ENCODE measurements at places on chromosomes 7 and 10. TPM values are rescaled to one million over a fixed set of nuclear protein-coding genes. Genes with fewer than 3 reads are reported as not detected.
A peak's percentile ranks its signal among the peaks of the same experiment; 100 is the strongest.

The FIS1 gene
- 168 TPM for polyA plus RNA-seq

- peaks cover 27% of the 10 kb centered on the region for H3K4me1 ChIP-seq
- no peak overlapping the region for H3K4me3 ChIP-seq
- H3K27ac ChIP-seq, result peak overlapping the region; percentile 75
- H3K36me3 ChIP-seq, result no peaks in the 10 kb centered on the region
- H3K27me3 ChIP-seq, result no peaks in the 10 kb centered on the region
These were observed 18.1 kb downstream of the YWHAG start for GRCh38 chr7:76340617-76341131.

GRCh38 chr7:88951826-88952225, 156.3 kb upstream of the TEX47 start:
- no peaks in the 10 kb centered on the region for H3K27me3 ChIP-seq
- no peak for DNase-seq
- no peak overlapping the region for H3K27ac ChIP-seq

The LRIT1 gene
- not detected for polyA plus RNA-seq

DNA sequence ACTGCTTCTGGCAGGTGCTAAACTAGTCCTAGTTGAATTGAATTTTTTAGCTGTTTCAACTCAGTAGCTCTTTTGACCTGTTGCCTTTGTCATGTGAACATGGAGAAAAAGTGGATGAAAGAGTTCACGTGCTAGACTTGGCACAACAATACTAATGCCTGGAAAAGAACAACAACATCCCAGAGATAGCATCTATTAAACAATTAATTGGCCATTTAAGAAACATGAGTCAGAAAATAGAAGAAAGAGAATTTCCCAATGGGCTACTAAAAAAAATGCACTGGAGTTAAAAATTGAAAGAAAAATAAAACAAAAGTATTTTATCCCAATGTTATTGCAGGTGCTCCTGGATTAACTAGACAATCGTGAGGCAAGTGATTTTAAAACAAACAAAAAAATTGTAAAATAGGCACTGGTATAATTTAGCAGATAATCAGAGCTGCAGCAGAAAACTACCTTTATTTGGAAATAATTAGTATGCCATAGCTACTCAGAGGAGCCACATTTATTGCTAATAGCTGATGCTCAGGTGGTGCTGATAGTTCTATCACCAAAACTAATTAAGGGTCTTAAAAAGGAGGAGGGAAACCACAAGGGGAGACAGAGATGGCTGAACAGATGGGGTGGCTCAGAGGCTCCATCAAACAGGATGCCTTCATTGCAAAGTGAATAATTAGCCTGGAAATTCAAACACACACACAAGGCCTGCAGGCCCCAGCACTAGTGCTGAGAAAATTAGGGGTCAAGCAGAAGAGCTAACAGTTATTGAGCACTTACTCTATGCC, 17.6 kb downstream of the CCDC71L start:
- H3K36me3 ChIP-seq, result no peaks in the 10 kb centered on the region
- H3K4me1 ChIP-seq, result no peaks in the 10 kb centered on the region
- H3K27me3 ChIP-seq, result no peaks in the 10 kb centered on the region

- no peaks in the 10 kb centered on the region for H3K27me3 ChIP-seq
- H3K4me3 ChIP-seq, result peak within 1 kb of the TSS; percentile 65
- no peaks in the 10 kb centered on the region for H3K36me3 ChIP-seq
- H3K27ac ChIP-seq, result peak within 1 kb of the TSS; percentile 91
- DNase-seq, result peak; percentile 83
These were observed at the start of gene DIP2C for GRCh38 chr10:689452-690371. TSS of gene DIP2C (minus strand) at chr10:689668. CDS start at chr10:689578, 90 bp downstream.

The RNLS gene
- polyA plus RNA-seq, result 7.2 TPM

DNA sequence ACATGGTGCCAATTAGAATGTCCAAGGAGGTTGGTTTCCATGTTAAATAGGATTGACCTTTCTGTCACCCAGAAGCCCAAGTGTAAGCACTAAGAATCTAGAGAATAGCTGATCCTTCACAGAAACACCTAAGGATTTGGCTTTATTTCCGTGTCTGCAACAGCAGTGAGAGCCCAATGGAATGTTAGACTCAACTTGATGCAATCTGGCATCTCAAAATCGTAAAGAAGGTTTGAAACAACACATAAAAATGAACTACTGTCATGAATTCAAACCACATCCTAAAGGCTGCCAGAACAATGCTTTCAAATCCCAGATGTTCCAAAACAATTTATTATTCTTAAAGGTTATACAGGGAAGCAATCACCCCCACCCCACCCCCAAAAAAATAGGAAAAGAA, 18.6 kb downstream of the PPP1R3C start:
- no peak for DNase-seq
- peaks cover 14% of the 10 kb centered on the region for H3K4me1 ChIP-seq
- H3K27ac ChIP-seq, result no peak overlapping the region

DNA sequence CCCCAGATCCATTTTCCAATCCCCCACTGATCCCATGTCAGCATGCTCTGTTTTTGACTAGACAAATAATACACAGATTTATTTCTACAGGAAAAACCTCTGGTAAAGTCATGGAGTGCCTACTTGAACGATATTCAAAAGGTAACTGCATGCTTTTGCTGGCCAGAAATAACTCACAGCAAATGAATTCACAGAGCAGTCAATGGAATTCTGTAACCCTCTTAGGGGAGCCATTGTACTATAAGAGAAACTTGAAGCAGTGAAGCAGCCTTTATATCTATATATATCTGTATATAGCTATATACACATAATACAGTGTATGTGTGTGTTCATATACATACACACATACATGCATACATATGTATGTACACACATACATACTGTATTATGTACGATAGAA, 29.0 kb upstream of the MEOX2 start:
- no peaks in the 10 kb centered on the region for H3K4me1 ChIP-seq
- no peak overlapping the region for H3K4me3 ChIP-seq
- H3K27me3 ChIP-seq, result no peaks in the 10 kb centered on the region
- no peak overlapping the region for H3K27ac ChIP-seq

DNA sequence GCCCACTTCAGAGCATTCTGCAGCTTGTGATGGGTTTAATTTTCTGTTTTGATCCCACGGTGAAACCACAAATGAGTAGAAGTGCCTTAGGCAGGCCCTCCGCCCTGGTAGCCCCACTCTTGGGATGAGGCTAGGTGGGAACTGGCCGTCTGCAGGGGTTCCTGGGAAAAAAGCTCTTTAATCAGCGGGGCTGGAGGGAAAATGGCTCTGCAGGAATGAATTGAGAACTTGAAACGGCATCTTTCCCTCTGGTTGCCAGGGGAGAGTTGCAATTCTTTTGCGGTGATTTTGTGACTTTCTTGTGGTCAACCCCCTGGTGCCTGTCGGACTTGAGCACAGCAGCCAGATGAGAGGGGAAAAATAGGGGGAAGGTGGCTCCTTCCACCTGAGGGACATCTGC, 32.7 kb downstream of the COL26A1 start:
- H3K36me3 ChIP-seq, result no peaks in the 10 kb centered on the region
- DNase-seq, result no peak
- no peak overlapping the region for H3K4me3 ChIP-seq
- no peaks in the 10 kb centered on the region for H3K4me1 ChIP-seq
- no peak overlapping the region for H3K27ac ChIP-seq
- H3K27me3 ChIP-seq, result no peaks in the 10 kb centered on the region

The CPEB3 gene
- polyA plus RNA-seq, result 3.0 TPM

DNA sequence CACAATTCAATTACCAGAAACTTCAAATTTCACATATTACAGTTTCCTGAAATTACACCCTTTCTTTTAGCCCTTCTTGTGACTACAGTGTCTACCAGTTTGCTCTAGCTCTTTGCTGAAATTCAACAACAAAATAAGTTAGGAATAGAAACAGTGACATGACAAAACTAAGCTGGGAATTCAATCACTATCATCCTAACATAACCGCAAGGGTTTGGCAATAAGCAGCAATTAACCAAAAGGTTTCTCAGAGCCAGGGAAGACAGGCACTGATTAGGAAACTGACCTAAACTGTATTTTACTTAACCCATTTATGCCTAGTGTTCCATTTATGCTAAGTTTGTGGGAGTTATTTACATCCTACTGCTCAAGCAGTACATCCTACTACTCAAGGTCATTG, 31.3 kb downstream of the HIBADH start:
- H3K4me1 ChIP-seq, result peaks cover 9% of the 10 kb centered on the region
- H3K27ac ChIP-seq, result no peak overlapping the region
- H3K36me3 ChIP-seq, result no peaks in the 10 kb centered on the region
- H3K4me3 ChIP-seq, result no peak overlapping the region
- H3K27me3 ChIP-seq, result no peaks in the 10 kb centered on the region

GRCh38 chr7:106731187-106731586, 70.2 kb upstream of the CCDC71L start:
- no peaks in the 10 kb centered on the region for H3K36me3 ChIP-seq
- no peaks in the 10 kb centered on the region for H3K4me1 ChIP-seq
- no peak for DNase-seq
- H3K27me3 ChIP-seq, result no peaks in the 10 kb centered on the region
- H3K27ac ChIP-seq, result no peak overlapping the region

GRCh38 chr10:95793401-95794045, 37.6 kb downstream of the ENTPD1 start:
- peak; percentile 33 for DNase-seq
- H3K27me3 ChIP-seq, result no peaks in the 10 kb centered on the region

- H3K4me1 ChIP-seq, result no peaks in the 10 kb centered on the region
- no peak for DNase-seq
- H3K27me3 ChIP-seq, result peaks cover 6% of the 10 kb centered on the region
- H3K27ac ChIP-seq, result no peak overlapping the region
- no peak overlapping the region for H3K4me3 ChIP-seq
These were observed 33.1 kb upstream of the HMX3 start for GRCh38 chr10:123102673-123103072.

DNA sequence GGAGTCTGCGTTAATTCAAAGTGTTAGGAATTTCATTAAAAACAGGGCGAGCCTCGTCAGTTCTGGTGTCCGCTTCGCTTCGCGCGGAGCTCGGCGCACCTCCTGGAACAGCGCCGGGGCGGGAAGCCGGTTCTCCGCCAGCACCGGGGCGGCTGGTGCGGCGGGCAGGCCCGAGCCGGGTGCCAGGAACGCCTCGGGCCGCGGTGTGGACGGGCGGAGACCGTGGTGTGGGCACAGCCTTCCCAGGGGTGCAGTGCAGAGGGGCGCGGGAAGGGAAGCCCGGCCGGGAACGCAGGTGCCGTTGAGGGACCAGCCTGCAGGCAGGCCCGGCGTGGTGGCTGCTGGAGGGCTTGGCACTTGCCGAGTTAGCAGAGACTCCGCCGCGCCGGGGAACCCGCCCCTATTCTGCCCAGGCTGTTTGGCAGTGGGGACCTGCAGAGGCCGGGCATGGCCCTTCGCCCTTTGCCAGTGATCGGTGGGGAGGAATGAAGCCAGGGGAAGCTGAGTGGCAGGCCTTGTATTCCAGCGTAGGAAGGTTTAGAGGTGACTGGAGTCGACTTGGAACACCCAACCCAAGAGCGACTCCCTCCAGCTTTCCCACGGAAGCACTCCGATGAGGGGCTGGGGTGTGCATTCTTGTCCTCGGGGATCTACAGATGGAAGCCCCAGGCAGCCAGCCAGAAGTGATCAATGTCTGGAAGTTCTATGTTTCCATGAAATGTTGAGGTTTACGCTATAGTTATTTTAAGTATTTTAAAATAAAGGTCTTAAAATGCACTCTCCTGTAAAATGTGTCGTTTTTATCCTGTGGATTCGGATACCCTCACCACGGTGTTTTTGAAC, 945 bp upstream of the RHEB start:
- H3K4me3 ChIP-seq, result no peak overlapping the region
- peak; percentile 77 for DNase-seq
- H3K27me3 ChIP-seq, result no peaks in the 10 kb centered on the region

The LIPN gene
- not detected for polyA plus RNA-seq

GRCh38 chr10:71835671-71836595, 15.1 kb downstream of the PSAP start:
- H3K27ac ChIP-seq, result peak overlapping the region; percentile 89
- H3K4me3 ChIP-seq, result peak overlapping the region; percentile 3
- DNase-seq, result peak; percentile 92
- H3K27me3 ChIP-seq, result no peaks in the 10 kb centered on the region
- H3K4me1 ChIP-seq, result peaks cover 85% of the 10 kb centered on the region
- no peaks in the 10 kb centered on the region for H3K36me3 ChIP-seq

The PPP1R3C gene
- polyA plus RNA-seq, result 11.7 TPM

GRCh38 chr10:13698217-13698616, 111.5 kb downstream of the PRPF18 start:
- DNase-seq, result no peak
- no peak overlapping the region for H3K4me3 ChIP-seq
- H3K27me3 ChIP-seq, result no peaks in the 10 kb centered on the region
- no peak overlapping the region for H3K27ac ChIP-seq
- H3K36me3 ChIP-seq, result peaks cover 15% of the 10 kb centered on the region

The SFXN3 gene
- 24.1 TPM for polyA plus RNA-seq

DNA sequence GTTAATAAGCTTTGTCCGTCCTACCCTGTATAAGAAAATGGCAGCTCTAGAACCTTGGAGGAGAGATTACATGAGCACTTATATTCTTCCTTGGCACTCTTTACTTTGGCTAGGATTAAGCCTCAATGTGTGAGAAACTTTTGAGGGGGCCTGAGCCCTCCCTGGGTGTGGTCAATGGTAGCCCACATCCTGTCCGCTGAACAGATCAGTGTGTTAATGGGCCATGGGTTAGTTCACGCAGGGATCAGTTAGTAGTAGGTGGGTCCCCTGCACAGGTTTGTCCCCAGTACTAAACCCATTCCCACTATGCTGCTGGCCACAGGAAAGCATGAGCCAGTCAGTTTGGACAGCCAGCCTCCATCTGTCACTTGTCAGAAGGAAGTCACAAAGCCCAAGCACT, 20.2 kb upstream of the IKZF1 start:
- no peak for DNase-seq
- no peak overlapping the region for H3K4me3 ChIP-seq

The DOCK1 gene
- 8.3 TPM for polyA plus RNA-seq

Measured in adrenal gland (tissue), 19 donors.